ENCODE measurements at places on chromosomes 7 and 10.

- DNase-seq, result peak; percentile 57
These were observed 989 bp downstream of the ERLIN1 start for GRCh38 chr10:100184840-100185239.

DNA sequence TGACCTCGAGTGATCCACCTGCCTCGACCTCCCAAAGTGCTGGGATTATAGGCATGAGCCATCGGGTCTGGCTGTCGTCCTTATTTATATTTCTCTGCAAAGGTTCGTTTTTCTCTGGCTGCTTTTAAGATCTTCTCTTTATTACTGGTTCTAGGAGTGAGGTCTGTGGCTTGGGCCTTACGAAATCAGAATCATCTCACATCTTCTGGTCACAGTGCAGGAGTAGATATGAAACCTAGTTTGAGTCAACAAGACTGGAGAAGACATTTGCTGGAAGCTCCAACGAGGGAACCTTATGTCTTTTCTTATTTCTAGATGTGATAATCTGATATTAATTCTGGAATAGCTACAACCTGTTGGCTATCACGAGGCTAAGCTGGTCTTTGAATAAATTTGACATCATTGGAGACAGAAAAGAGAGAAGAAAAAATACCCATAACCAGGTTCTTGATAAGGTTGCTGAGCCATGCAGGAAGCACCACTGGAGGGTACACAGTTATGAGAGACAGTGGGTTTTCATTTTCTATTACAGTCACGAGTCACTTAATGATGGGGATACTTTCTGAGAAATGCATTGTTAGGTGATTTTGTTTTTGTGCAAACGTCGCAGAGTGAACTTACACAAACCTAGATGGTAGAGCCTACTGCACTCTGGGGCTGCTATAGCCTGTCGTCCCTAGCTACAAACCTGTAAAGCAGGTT, 25.6 kb upstream of the IL15RA start:
- DNase-seq, result no peak

DNA sequence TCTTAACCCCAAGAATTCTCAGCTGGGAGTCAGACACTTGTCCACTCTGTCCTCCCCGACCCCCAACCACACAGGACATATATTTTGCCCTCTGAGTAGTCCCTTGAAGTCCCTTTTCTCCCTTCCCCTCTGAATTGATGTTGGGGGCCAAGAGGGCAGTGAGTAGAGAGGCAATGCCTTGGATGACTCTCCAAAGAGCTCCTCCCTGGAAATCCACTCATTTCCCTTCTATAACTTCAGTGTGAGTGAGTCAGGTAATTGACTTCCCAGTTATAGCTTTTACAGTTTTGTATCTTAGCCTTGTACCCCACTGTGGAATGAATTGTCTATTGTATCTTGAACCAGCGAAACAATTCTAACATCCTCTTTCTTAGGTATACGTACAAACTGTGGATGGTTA, 9.2 kb upstream of the ODAD2 start:
- DNase-seq, result no peak

- DNase-seq, result peak; percentile 70
These were observed at the start of gene INSYN2A for GRCh38 chr10:127196282-127197153. INSYN2A (minus strand) TSS chr10:127196591; CDS start chr10:127176395, 20,196 bp downstream.

DNA sequence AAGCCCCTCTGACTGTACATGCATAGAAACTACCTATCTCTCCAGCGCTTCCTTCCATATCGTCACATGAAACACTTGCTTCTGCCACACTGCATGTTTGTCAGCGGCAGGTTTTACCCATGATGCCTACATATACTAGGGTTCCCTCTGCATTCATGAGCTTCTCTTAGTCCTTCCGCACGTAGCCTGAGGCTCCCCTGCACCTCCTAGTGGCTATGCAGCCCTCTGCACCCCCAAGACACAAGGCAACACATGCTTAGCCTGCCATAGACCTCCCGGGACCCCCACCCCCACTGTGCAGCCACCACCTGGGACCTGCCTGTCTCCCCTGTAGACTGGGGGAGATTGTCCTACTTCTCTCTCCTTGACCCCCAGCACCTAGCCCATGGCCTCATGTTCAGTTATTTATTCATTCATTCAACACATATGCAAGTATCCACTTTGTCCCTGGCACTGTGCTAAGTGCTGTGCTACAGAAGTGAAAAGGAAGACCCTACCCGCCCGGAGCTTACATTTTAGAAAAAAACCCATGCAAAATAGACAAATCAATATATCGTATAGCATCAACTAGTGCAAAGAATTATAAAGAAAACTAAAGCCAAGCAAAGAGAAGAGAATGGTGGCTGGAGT, 23.5 kb downstream of the TMEM273 start:
- peak; percentile 29 for DNase-seq

DNA sequence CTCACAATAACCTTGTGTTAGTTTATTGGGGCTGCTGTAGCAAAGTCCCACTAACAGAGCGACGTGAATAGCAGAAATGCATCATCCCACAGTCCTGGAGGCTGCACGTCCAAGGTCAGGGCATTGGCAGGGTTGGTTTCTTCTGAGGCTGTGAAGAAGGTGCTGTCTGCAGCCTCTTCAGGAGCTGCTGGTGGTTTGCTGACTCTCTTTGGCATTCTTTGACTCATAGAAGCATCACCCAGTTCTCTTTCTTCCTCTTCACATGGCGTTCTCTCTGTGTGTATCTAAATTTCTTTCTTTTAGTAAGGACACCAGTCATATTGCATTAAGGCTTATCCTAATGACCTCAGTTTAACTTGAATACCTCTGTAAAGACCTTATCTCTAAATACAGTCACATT, 428.4 kb upstream of the KLF6 start:
- DNase-seq, result no peak

- no peak for DNase-seq
These were observed 19.4 kb downstream of the CDK13 start for GRCh38 chr7:39969431-39969830.

Measured in adipocyte (in vitro differentiated cells).